Fibroblast of skin of left quadriceps (primary cell): ENCODE measurements at places on chromosomes 7 and 10.

DNA sequence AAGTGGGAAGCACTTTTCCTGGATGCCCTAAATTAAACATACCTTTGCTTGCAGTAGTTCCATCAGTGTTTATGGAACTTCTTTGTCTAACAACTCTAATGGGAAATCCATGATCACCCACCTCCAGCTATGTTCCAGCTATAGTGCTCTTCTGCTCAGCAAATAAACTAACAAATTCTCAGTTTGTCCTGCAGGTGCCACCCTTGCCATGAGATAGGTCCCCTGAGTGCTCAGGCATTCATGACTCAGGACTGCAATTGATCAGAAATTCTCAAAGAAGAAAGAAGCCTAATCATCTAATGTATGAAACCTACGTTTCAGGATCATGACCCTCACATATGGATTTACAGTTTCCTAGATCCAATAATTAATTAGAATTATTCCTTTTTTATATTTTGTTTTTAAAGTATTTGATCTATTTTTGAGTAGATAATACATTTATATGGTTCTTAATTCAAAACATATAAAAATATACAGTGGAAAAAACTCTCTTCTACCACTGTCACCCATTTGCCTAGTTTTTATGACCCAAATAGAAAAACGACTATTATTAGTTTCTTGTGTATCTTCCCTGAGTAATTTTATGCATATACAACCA, 48.7 kb upstream of the DYNC1I1 start:
- peak; percentile 2 for DNase-seq

DNA sequence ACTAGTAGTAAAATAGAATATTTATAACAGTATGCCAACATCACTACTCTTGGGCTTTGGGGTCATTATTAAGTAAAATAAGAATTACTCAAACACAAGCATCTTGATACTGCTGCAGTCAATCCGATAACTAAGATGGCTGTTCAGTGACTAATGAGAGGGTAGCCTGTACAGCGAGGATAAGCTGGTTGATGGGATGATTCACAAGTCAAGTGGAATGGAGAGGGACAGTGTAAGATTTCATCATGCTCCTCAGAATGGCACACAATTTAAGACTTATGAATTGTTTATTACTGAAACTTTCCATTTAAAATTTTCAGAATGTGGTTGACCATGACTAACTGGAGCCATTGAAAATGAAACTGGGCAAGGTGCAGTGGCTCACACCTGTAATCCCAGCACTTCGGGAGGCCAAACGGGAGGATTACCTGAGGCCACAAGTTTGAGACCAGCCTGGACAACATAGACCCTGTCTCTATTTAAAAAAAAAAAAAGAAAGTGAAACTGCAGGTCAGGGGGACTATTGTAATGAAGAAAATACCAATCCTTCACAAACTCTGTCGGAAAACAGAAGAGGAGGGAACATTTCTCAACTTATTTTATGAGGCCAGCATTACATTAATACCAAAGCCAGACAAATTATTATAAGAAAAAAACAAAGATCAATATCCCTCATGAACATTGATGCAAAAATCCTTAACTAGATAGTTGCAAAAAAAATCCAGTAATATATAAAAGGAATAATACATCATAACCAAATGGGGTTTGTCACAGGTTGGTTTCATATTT, 11.2 kb downstream of the AVL9 start:
- DNase-seq: peak; percentile 80

GRCh38 chr10:124200011-124200410, 106.6 kb upstream of the CHST15 start:
- DNase-seq: no peak

DNA sequence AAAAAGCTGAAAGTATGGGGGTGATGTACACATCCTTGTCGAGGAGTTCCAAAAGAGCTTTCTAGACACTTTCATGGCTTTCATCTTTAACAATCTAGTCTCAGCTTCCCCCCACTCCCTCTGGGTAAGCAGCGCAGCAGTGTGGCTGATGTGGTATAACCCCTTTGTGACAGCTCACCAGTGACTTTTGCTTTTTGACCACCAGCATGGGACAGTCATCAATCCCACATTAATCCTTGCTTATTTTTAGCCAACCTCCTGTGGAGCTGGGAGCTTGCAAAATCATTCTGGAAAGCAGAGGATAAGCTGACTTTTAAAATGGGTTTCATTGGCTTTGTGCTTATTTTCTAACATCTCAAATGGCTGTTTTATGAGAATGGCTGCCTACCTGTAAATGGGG, 272.7 kb downstream of the HDAC9 start:
- DNase-seq: no peak

DNA sequence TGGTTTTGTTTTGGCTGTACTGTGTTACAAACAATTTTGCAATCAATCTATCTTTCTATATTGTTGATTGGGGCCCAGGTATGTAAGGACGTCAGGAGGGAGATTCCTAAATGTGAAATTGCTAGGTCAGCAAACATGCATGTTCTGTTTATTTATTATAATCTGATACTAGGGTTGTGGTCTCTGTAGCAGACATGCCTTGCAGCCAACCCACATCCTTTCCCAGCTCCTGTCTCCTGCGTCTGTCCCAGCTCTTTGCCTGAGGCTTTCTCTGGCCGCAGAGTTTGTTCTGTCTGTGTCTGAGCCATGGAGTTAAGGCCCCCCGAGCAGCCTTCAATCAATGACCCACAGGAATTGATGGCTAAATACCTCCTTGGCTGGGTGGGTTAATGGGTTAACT, 124.0 kb upstream of the ZEB1 start:
- DNase-seq: no peak

DNA sequence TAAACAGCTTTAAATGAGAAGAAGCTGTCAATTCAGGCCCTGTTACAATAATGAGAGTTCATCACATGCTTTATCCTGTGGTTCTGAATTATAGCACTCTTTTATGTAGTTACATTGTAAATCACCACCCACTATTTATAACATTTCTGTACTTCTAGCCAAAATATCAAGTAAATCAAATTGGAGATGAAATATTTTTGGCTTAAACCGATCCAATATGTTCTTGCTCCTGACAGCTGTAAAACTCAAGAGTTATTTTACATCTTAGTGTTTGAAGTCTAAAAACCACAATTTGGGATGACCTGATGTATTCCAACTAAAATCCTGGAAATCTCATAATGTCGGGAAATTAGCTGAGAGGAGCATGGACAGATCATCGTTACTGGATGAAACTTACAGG, 371.2 kb upstream of the LRRN3 start:
- DNase-seq: no peak

- no peak for DNase-seq
These were observed 520 bp upstream of the MICU1 start for GRCh38 chr10:72626444-72626754.

GRCh38 chr10:3791974-3792633, 7.1 kb upstream of the KLF6 start:
- no peak for DNase-seq

GRCh38 chr10:76631884-76632766, 1005.5 kb downstream of the KCNMA1 start:
- DNase-seq: no peak

- DNase-seq: no peak
These were observed 1.3 kb downstream of the CYTH3 start for GRCh38 chr7:6271060-6271658.

- no peak for DNase-seq
These were observed 43.9 kb upstream of the OPALIN start for GRCh38 chr10:96402417-96403305.

DNA sequence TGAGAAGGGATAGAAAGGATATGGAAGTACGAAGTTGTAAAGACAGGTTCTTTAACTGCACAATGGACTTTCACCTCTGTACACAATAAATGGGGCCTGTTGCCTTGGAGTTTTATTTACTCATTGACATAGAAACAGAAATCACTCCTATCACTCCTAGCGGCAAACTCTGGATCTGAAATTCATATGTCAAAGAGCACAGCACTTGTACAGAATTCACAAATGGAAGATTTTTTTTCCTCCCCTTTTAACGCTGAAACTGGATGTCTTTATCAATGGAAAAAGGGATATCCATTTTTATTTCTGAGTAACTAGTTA, 18.2 kb downstream of the NT5C3A start:
- no peak for DNase-seq

- DNase-seq: no peak
These were observed 17.9 kb upstream of the FFAR4 start for GRCh38 chr10:93548376-93549071.

GRCh38 chr7:112400141-112400540, 50.1 kb upstream of the IFRD1 start:
- peak; percentile 69 for DNase-seq

- peak; percentile 75 for DNase-seq
These were observed 25.9 kb downstream of the ZNF775 start for GRCh38 chr7:150404805-150405583.

DNA sequence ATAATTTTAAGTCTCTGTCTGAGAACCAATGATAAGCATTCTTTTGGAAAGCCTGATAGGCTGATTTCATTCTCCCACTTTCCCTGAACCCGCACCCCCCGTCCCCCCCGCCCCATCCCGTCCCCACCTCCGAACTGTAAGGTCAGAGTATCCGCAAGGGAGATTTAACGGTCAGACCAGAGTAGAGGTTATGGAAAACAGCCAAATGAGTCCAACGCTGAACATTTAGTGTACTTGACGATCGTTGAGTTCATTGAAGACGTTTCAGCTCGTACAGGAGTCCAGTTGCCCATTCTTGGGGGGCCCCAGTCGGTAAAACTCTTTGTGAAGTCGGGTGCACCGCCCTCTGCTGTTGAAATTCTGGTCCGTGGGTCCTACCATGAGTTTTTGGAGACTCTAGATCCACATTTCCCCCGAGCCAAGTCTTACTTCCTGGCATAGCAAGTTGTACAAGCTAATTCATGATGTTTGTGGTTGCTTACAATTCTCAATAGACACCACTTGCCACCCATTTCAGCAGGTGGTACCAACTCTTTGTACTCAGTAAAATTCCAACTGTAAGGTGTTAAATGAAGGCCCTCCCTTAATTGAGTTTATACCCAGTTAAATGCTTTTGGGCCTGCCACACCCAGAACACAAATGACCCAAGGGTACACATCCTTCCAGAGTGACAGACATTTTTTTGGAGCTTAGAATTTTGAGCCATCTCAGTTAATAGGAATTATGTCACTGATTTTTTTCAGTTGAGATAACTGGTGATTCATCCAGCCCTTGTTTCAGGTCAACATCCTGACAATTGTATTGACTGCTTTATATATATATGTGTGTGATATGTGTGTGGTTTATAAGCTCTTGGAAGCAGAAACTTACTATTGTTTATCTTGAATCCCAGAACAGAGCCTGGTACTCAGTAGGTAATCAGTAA, 1.2 kb downstream of the MARCHF5 start:
- peak; percentile 18 for DNase-seq

DNA sequence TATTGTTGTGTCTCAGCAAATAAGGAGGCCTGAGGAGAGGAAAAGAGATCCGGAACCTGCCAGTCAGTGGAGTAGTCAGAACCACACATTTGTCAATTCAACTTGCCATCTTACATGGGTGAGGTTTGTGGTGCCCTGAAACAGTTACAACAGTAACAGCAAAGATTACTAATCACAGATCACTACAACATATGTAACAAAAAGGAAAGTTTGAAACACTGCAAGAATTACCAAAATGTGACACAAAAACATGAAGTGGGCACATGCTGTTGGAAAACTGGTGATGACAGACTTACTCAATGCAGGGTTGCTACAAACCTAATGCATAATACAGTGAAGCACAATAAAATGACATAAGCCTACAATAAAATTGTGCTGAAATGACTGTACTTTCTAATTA, 89.4 kb downstream of the LRRN3 start:
- DNase-seq: no peak
